ENCODE measurements at places on chromosomes 11 and 22.
A peak's percentile ranks its signal among the peaks of the same experiment; 100 is the strongest.

GRCh38 chr11:46696212-46696558 lies 4.2 kb downstream of the ARHGAP1 start:
- no peak for DNase-seq

DNA sequence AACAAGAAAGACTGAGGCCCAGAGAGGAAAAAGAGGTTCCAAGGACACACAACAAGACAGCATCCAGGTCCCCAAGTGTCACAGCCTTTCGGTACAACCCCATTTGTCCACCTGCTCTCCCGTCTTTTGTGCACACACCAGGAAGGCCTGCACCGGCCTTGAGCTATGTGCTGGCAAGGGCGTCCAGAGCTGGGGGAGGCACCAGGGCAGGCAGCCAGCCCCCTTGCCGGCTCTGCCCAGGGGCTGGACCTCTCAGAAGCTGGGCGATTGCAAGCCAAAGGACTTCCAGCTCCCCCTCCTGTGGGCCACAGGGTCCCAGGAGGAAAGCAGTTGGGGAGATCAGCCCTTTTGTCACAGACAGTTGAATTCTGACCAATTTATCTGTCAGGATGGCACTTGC lies 210.5 kb downstream of the MN1 start:
- no peak for DNase-seq

- DNase-seq = no peak
Measured at GRCh38 chr22:23922921-23923320, 28.7 kb downstream of the MIF start.

DNA sequence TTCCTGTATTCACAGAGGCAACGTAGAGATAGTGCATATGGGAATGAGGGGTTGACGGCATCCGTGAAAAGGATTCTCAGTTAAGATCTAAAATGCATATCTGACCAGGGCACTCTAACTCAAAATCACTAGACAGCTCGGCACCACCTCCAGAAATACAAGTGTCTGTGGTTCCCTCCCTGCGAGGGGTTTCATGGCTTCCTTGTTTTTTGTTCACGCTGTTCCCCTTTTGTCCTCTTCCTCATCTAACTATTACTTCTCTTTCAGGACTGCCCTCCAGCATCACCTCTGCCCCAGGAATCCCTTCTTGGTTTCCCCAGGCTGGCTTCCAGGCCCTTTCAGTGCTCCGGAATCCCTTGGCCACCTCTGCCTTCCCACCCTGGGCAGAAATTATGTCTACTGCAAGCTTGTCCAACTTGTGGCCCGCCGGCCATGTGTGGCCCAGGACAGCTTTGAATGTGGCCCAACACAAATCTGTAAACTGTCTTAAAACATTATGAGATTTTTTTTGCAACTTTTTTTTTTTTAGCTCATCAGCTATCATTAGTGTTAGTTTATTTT lies 159.9 kb downstream of the FBXO7 start:
- DNase-seq = no peak

DNA sequence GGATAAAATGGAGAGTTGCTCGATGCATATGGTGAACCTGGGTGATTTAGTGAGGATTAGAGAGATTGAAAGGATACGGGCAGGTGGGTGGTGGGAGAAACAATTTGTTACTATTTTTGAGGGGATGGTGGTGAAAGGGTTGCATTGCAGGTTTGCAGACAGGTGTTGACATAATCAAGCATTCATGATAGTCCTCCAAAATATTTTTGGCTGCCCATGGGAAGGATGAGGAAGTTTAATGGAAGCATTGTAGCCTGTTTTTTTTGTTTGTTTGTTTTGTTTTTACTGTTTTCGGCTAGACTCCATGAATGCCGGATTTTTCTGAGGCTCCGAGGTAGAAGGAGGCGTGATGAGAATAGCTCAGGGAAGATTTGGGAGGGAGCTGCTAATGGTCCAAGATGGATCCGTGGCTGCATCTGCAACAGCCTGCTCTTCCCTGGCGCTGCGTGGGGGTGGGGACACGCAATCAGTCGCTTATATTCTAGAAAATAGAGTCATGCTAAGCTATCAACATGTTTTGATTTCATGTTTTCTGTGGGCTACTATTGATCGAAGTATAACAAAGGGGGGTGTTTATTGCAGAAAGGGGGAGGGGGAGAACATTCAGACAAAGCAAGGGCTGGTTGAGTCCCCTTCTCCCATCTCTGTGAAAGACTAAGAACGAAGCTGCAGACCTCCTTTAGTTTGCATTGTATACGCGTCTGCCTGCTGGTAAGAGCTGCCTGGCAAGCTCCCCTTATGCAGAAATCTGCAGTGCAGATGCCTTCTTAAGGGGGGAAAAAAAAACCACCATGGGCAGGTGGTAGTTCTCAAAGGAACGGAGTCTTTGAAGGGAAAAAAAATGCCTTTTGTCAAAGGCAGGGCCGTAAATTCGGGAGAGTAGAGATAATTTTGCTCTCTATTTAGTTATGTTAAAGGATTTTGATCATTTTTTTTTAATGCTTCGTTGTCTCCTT lies 1.0 kb downstream of the RTN3 start:
- peak; percentile 25 for DNase-seq

Data from fibroblast of skin of right biceps (primary cell).